ENCODE measurements at places on chromosomes 4 and X.

DNA sequence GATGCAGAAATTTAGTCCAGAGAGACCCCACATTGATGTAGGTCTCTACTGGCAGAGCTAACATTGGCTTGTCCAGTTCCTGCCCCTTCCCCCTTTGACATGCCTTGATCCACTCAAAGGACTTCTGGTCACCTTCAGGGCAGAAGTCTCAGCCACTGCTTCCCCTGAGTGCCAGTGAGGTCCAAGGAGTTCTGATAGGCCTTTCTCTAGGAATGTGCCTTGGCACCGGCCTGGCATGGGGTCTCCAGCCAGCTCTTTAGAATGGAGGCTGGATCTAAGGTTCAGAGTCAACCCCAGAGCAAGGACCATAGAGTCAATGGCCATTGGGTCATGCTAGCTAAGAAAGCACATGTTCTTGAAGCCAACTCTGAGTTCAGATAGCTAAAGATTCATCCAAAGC, 88.6 kb upstream of the PJA1 start:
- DNase-seq, result no peak

- DNase-seq, result no peak
Measured at GRCh38 chrX:139203651-139204570, 326.6 kb upstream of the F9 start.

DNA sequence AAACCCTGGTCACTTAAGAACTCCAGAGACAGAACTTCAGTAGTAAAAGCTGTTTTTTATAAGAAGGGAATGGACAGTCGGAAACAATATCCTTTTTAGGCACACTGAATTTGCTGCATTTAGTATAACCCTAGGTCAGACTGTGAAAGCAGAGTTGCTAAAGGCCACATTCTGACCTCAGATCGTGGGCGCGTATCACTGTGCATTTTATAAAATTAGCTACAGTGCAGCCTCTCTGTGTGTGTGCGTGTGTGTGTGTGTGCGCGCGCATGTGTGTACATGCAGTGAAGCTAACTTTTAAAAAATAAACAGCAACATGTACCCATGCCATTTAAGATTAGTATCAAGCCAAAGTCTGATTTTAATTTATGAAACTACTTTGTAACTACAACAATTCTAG, 8.0 kb downstream of the ZNF827 start:
- no peak for DNase-seq

DNA sequence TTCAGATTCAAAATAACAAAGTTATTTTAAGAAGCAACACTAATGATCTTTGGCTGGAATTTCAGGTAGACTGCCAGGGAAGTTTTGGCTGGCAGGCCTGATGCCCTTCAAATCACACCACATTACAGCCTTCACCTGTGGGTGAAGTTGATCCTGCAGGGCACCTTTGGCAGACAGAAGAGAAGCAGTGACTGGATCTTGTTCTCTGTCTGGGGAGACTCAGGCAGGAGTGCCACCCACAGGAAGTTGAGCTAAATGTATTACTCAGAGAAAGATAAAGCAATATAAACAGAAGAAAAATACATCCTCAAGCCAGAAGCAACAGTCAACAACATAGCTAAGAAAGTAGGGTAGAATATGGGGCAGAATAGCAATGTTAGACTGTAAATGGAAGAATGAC, 12.8 kb upstream of the CFAP299 start:
- no peak for DNase-seq

- no peak for DNase-seq
Measured at GRCh38 chrX:77900688-77901087, 1.4 kb downstream of the COX7B start.

GRCh38 chr4:88531549-88531948, 8.0 kb upstream of the PYURF start:
- DNase-seq, result no peak

DNA sequence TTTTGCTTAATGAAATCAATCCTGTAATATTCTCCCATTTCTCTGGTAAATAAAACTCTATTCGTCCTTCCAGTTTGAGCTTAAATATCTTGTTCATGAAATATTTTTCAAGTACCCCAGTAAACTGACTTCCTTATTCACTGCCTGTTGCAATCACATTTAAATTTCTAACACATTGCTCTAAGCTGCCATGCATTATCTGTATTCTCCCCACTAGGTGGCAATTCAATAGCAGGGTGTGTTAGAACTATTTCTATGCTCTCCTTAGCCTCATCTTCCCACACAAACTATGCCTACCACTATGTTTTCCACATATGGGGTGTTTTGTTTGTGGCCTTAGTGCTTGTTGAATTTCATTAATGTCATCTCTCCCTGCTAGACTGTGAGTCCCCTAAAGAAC, 377.1 kb upstream of the HS3ST1 start:
- no peak for DNase-seq

DNA sequence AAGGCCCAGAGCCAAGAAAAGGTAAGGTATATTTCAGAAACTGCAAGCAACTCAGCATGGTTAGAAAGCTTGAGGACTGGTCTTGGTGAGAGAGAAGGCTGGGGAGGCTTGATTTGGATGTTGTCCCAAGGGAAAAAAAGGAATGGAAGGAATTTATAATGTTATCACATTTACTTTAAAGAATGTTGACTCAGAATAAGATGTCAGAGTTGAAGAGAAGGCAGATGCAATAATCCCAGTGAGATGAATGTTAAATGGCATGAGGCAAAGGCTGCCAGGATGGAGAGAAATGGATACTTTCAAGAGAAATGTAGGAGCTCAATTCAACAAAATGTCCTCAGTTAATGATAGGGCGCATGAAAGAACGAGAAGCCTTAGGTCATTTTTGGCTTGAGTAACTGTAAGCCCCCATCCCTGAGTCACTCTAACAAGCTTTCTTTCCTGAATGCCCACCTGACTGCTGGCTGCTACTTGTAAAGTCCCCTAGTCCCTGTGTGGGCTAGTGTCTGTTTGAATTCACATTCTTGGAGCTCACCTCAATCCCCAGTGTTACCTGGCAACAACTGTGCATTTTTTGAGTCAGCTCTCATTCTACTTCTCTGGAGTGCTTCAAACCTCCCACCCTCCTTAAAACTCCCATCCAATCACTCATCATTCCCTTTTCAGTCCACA, 103.0 kb upstream of the TAPT1 start:
- DNase-seq, result no peak

- DNase-seq, result no peak
Measured at GRCh38 chr4:183352546-183352945, 30.3 kb upstream of the CLDN24 start.

DNA sequence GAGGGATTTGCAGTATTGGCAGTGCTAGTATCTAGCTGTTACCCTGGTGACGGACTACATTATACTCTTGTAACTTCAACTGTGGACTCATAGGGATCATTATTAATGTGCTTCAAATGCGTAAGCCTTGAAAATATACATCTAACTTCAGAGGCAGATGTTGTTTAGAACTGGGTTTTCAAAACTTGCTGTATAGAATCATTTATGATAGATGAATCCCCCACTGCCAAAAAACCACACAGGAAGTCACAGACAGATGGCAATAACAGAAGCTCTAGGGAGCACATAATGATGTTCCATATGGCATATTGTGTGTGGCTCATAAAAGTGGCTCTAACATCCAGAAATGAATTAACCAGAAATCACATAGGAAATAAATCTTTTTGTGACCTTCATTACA, 62.3 kb upstream of the RELL1 start:
- DNase-seq, result no peak

GRCh38 chr4:94582517-94582916, 130.8 kb downstream of the PDLIM5 start:
- no peak for DNase-seq

DNA sequence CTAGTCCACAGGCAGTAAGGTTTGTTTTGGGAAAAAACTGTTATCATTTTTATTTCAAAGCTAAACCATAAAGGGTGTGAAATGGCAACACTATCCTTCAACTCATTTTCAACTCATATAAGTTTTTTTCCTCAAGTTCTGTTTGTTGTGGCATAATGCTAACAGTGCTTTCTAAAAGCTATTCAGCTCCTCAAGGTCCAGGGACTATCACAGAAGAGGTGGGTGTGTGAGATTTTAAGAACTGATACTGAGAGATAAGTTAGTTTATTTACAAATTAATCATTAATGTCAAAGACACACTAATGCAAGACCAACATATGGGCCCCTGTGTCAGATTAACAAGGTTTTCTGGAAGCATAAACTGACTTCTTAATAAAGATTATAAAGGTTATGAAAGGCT, 11.8 kb downstream of the UGT2B15 start:
- no peak for DNase-seq

- no peak for DNase-seq
Measured at GRCh38 chr4:27974339-27974738, 1113.7 kb downstream of the STIM2 start.

DNA sequence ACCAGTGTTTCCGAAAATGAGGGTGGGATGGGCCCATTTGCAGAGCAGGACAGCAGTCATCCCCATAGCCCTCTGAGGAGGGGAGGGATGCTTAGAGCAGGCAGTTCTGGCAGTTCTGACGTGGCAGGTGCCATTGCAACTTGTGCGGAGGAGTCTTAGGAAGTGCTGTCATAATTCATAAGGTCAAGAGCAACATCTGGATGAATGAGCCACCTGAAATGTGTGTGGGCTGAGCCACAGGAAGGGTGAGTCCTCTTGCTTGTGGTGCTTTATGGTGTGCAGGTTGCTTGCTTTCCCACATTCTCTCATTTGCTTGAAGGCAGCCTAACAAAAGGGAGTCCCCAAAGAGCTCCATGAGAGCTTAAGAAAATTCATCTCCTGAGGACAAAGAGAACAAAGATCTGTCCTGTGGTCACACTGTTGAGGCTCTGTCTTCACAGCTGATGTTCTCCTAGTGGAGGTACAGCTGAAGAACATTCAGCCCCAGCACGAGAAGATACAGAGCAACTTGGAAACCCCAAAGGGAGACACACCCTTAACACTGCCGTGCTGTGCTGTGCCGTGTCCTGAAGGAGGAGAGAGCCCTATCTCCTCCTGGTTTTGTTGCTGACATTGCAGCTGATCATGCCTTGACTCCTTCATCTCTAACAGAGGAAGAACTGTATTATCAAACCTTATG, 60.3 kb downstream of the DLG3 start:
- DNase-seq, result no peak

GRCh38 chrX:154396973-154397887, 947 bp upstream of the RPL10 start:
- DNase-seq, result peak; percentile 43

- no peak for DNase-seq
Measured at GRCh38 chrX:134443461-134443860, 16.5 kb upstream of the HPRT1 start.

DNA sequence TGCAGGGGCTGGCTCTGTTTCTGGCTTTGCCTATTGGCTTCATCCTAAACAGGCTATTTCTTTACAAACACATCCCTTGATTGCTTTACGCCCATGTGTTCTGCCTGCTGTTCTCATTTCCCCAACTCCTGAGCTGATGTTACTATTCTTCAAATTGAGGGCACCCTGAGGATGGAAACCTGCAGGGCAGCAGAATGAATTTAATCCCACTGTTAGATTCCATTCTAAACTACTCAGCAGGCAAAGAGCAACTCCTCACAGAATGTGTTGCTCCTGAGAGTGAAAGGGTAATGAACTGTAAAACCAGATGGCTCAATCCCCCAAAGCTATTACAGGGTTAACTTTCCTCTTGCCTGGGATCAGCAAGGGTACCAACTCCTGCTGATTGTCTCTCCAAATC, 75.7 kb downstream of the ANKRD50 start:
- no peak for DNase-seq
